ENCODE measurements at places on chromosomes 3 and 15. TPM values are rescaled to one million over a fixed set of nuclear protein-coding genes. Genes with fewer than 3 reads are reported as not detected.

LSAMP gene
- not detected for total RNA-seq

CCR4 gene
- 17.4 TPM for total RNA-seq

BUB1B gene
- total RNA-seq, result 82.5 TPM

ROPN1B gene
- total RNA-seq, result not detected

GOLGA8B gene
- total RNA-seq, result 84.6 TPM

ARGFX gene
- not detected for total RNA-seq

GRIP2 gene
- not detected for total RNA-seq

DNA sequence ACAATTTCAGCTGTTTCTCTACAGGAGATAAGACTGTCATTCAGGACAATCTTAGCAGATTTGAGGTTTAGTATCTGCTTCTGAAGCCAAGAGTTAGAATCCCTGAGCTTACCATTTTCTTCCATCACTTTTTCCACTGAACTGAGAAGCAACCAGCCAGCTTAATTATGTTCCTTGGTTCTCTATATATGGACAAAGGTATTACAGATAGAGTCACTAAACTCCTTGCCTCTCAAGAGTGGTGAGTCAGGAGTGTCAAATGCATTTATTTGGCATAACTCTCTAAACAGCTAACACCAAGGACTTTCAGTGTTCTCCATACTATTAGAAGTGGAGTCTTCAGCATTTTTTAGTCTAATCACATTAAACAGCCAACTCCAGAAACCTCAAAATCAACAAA, 239.3 kb downstream of the ALCAM start:
- H3K27ac ChIP-seq, result no peak overlapping the region
- DNase-seq, result no peak
- no peaks in the 10 kb centered on the region for H3K4me1 ChIP-seq
- no peak overlapping the region for H3K4me3 ChIP-seq
- no peaks in the 10 kb centered on the region for H3K27me3 ChIP-seq

DNA sequence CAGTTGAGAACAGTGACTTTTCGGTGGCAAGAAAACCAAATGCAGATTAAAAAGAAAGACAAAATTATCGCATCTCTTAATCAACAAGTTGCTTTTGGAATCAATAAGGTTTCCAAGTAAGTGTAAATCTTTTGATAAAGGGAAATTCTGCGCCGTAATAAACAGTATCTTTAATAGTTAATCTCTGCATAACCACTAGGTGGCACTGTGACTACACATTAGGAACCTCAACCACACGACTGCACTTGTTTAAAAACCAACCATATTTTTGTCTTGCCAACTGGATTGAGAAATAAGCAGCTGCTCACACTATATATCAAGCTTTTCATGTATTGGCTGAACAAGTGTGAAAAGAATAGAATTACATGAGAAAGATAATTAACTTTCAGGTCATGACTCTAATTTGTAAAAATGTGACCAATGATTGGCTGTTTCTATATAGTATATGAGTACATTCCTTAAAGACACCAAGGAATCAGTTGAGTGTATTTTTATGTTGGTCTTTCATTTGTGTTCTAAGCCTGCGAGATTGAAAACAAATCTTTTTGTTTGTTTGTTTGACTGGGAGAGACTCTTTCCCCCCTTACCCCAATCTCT, 72.7 kb downstream of the DZIP3 start:
- no peak overlapping the region for H3K4me3 ChIP-seq
- H3K36me3 ChIP-seq, result peaks cover 14% of the 10 kb centered on the region
- H3K27ac ChIP-seq, result no peak overlapping the region
- peak; percentile 17 for DNase-seq

- H3K27me3 ChIP-seq, result peaks cover 20% of the 10 kb centered on the region
- no peaks in the 10 kb centered on the region for H3K4me1 ChIP-seq
- DNase-seq, result no peak
- H3K27ac ChIP-seq, result no peak overlapping the region
- H3K36me3 ChIP-seq, result no peaks in the 10 kb centered on the region
Observed at GRCh38 chr3:186090901-186091300, 18.0 kb downstream of the ETV5 start.

DNA sequence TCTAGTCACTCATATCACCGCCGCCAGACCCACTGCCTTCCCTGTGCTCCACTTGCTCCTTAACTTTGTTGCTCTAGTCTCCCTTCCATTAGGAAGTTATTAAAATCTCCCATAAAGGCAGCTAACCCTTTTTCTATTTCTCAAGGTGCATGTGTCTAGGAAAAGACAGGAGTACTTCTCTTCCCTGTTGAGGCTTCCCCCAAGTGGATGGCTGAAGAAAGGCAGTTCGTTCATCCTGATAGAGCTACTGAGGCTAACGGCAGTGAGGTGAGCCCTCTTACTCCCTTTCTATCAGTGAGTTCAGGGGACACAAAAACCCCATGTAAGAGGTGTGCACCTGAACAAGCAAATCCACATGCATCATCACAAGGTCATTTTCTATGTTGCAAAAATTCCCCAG, 397.8 kb downstream of the IGSF11 start:
- H3K27ac ChIP-seq, result no peak overlapping the region
- H3K27me3 ChIP-seq, result peaks cover 4% of the 10 kb centered on the region
- no peak overlapping the region for H3K4me3 ChIP-seq

DNA sequence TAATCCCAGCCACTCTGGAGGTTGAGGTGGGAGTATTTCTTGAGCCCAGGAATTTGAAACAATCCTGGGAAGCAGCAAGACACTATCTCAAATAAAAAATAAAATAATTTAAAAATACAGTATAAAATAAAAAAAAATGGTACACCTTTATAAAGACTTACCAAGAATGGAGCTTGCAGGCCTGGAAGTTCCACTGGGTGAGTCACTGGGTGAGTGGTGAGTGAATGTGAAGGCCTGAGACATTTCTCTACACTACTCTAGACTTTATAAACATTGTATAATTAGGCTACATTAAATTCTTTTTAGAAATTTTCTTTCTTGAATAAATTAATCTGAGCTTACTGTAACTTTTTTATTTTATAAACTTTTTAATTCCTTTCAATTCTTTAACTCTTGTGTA, 609.1 kb upstream of the BCHE start:
- no peak overlapping the region for H3K4me3 ChIP-seq
- H3K27me3 ChIP-seq, result no peaks in the 10 kb centered on the region
- no peak overlapping the region for H3K27ac ChIP-seq
- no peak for DNase-seq
- no peaks in the 10 kb centered on the region for H3K36me3 ChIP-seq
- no peaks in the 10 kb centered on the region for H3K4me1 ChIP-seq

DNA sequence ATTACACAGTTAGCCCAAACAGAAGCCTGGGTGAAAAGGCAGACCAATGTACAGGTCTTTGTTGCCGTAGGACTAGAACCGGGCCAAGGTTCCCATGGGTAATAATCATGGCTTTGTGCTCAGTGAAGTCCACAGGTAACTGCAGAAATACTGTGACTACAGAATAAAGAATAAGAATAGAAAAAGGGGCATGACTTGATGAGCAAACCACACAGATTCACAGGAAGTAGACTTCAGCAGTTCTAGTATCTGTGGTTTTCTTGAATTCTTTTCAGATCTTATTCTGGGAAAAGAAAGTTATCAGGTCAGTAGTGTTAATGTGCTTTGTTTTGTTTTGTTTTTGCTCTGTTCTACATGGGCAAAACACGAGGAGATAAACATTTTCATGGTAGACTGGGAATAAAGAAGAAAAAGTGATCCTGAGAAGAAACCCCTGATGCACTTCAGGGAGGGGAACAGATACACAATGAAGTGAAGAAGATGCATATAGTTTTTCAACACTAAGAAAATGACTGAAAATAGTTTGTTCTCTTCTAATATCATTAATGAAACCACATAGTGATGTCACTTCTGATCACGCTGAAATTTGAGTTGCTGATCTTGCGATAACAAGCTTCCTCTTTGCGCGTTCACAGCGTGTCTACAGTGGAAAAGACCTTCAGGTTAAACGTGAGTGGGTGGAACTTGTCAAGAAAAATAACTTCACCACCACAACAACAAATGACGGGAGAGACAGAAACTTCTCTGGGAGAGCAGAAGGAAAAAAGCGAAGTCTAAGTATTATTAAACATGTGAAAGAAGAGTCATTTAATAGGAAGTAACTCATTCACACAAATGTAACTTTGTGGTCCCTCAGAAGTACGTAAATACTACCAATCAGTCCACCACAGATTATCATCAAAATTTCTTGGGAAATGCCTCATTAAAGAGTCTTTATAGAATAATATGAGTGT, 315.8 kb upstream of the SATB1 start:
- peaks cover 37% of the 10 kb centered on the region for H3K36me3 ChIP-seq
- H3K27me3 ChIP-seq, result no peaks in the 10 kb centered on the region
- DNase-seq, result peak; percentile 79
- H3K27ac ChIP-seq, result peak overlapping the region; percentile 92

GRCh38 chr3:129277829-129278271, 820 bp upstream of the HMCES start:
- peak overlapping the region; percentile 100 for H3K4me3 ChIP-seq
- peaks cover 44% of the 10 kb centered on the region for H3K4me1 ChIP-seq
- H3K36me3 ChIP-seq, result peaks cover 52% of the 10 kb centered on the region
- H3K27me3 ChIP-seq, result no peaks in the 10 kb centered on the region

DNA sequence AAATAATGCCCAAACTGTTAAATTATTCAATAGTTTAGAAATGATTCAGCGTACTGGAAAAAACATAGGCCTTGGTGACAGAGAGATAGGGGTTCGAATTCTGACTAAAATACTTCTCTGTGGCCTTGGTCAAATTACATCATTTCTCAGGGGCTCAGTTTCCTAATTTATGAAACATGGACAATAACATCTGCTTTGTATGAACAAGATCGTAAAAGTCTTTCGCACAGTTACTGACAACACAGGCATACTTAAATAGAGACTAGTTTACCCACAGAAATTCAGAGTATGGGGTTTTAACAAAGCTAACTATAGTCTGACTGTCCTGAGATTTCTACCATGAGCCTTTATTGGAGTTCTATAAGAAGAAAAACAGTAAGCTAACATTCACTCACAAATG, 440.4 kb downstream of the FHIT start:
- H3K27ac ChIP-seq, result no peak overlapping the region
- H3K4me1 ChIP-seq, result no peaks in the 10 kb centered on the region
- H3K36me3 ChIP-seq, result no peaks in the 10 kb centered on the region
- H3K27me3 ChIP-seq, result no peaks in the 10 kb centered on the region

DNA sequence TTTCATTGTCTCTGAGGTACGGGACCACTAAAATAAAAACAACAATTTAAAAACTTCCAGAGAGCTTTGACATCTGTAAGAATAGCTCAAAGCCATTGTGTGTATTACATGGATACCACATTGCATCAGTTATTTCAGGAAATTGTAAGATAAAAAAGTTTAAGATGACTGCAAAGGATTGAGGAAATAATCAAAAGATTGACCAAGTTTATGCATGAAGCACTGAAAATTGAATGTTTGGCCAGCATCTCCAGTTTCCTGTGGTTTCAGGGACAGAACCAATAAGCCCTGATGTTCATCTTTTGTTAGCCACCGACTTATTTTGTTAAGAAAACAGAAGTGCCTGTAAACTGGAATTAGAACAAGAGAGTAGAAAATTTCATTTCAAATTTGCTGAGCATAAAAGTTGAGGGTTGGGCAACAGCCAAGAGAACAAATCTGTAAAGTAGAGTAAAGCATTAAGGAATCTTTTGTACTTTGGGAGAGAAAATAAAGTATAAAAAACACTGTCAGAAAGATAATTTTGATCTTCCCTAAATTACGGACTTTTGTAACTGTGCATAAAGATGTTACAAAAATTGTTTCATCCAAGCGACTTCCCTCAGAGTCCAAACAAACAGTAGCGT, 211.5 kb upstream of the P2RY1 start:
- H3K4me1 ChIP-seq, result no peaks in the 10 kb centered on the region
- no peak overlapping the region for H3K27ac ChIP-seq
- H3K4me3 ChIP-seq, result no peak overlapping the region
- no peak for DNase-seq

DNA sequence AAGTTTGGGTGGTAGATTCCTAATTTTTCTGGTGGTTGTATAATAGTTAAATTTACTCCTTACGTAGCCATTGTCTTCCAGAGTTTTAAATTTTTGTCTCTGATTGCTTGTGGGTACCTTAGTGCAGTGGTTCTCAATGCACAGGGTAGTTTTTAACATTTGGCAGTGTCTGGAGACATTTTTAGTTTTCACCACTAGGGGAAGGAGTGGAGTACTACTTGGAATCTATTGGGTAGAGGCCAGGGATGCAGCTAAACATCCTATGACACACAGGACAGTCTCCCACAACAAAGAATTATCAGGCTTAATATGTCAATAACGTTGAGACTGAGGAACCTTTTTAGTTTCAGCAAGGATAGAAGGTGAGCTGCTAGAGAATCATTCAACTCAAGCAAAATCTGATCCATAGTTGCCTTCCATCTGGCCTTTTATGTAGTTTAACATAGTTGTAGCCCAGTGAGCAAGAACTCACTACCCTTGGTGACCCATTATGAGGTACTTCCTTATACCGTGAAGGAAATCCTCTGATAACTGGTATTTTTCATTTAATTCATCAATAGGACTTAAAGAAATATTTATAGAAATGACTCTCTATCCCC, 8.6 kb upstream of the STX19 start:
- no peaks in the 10 kb centered on the region for H3K36me3 ChIP-seq
- no peak overlapping the region for H3K4me3 ChIP-seq
- no peaks in the 10 kb centered on the region for H3K27me3 ChIP-seq
- no peaks in the 10 kb centered on the region for H3K4me1 ChIP-seq
- no peak for DNase-seq

- H3K4me3 ChIP-seq, result no peak overlapping the region
- H3K27ac ChIP-seq, result no peak overlapping the region
- H3K27me3 ChIP-seq, result peaks cover 1% of the 10 kb centered on the region
Observed at GRCh38 chr3:5087209-5087608, 34.9 kb upstream of the ARL8B start.

DNA sequence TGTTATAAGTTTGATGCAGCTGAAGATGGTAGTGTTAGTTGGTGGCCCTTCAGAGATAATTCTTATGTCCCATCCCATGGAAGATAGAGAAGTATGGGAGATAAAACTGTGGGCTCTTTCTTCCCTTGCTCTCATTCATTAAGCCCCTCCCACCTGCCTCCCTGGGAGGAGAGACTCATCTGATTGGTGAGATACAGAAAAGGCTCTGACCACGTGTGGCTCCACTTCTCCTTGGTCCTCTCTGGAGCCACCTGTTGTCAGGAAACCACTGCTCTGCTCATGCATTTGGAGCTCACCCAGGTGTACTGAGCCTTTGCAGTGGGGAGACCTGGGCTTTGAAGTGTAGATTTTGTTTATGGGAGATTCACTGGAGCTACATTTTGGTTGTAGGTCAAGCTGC, 293.2 kb upstream of the RASGRP1 start:
- no peak overlapping the region for H3K4me3 ChIP-seq
- H3K36me3 ChIP-seq, result no peaks in the 10 kb centered on the region
- H3K27me3 ChIP-seq, result peaks cover 14% of the 10 kb centered on the region
- no peak for DNase-seq
- H3K27ac ChIP-seq, result no peak overlapping the region

DNA sequence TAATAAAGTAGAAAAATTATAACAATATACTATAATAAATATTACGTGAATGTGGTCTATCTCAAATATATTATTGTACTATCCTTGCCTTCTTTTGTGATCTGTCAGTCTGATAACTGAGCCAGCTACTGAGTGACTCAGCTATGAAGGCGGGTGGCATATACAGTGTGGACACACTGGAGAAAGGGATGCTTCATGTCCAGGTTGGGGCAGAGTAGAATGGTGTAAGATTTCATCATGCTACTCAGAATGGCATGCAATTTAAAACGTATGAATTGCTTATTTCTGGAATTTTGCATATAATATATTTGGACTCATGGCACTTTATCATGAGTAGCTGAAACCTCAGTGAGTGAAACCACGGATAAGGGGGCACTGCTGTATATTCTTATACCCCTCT, 172.9 kb upstream of the TBC1D5 start:
- DNase-seq, result no peak
- H3K36me3 ChIP-seq, result no peaks in the 10 kb centered on the region
- H3K4me1 ChIP-seq, result no peaks in the 10 kb centered on the region
- H3K4me3 ChIP-seq, result no peak overlapping the region
- peaks cover 3% of the 10 kb centered on the region for H3K27me3 ChIP-seq
- H3K27ac ChIP-seq, result no peak overlapping the region

- DNase-seq, result peak; percentile 85
- peak overlapping the region; percentile 78 for H3K4me3 ChIP-seq
- peaks cover 15% of the 10 kb centered on the region for H3K36me3 ChIP-seq
Observed at GRCh38 chr3:125051715-125052581, 3.8 kb downstream of the HEG1 start.
